ENCODE measurements at places on chromosomes 3 and 15. TPM values are rescaled to one million over a fixed set of nuclear protein-coding genes. Genes with fewer than 3 reads are reported as not detected.

DNA sequence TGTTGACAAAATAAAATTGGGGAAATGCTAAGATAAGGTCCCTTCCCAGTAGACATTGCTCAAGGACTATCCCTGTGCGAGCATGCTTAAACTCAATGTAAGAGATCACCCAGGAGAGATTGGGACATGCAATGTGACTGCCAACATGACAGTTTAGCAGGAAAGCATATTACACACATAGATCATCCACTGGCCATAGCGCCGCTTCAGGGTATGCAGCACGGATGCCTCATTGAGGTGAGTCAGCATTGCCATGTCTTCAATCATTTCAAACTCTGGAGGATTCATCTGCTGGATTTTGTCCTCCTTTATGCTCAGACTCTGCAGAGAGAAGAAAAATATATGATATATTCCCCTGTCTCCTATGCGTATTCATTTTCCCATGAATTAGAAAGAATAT is 8.9 kb downstream of the MYH15 start:
- no peak for DNase-seq

DNA sequence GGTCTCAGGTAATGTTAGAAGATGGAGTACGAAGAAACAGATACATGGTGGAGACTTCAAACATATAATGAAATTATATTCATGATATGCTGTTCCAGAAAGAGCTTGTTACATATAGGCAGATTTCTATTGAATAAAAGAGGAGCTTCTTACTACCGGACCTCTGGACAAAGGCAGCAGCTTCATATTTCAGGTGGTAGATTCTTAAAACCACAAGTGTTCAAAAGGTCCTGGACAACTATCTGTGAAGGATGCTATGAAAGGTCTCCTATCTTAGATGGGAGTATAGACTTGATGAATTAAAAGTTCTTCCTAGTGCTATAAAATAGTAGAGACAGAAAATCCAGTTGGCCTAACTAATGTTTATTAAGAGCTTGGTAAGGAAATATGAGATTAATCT is 43.2 kb downstream of the MYLK start:
- no peak for DNase-seq

DNA sequence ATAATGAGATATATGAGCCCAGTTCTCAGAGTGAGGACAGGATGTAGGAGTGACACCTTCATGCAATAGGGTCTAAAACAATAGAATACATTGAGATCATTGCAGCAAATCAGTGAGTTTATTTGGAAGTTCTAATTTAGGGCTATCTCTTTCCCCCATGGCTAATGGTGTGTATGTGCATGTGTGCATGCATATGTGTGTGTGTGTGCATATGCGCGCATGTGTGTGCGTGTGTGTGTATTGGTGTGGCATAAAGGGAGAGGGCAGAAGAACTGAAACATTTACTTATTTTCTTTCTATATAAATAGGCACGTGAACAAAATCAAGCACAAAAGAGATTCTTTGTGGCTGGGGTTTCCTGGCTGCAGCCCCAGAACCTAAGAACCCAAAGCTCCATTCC is 115.7 kb upstream of the VEPH1 start:
- no peak for DNase-seq

Gene RETNLB
- not detected for total RNA-seq

DNA sequence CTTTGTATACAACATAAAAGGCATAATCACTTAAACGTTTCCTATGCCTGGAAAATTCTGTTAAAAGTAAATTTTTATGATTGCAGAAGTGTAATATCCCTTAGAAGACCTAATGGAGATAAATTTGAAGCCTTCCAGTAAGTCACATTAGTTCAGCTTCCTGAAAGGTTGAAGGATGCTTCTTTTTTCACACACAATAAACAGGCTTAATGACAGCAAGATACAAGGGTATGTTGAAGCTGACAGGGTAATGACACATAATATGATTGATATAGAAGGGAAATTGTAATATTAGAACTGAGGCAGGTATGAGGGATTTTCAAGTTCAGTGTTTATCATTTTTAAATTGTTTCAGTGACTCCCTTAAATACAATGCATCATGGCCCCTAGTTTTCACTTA is 161.8 kb upstream of the NAALADL2 start:
- no peak for DNase-seq

Gene ARHGEF26
- 10.0 TPM for total RNA-seq

GRCh38 chr15:42182961-42183360 is 25.1 kb downstream of the VPS39 start:
- DNase-seq = no peak

DNA sequence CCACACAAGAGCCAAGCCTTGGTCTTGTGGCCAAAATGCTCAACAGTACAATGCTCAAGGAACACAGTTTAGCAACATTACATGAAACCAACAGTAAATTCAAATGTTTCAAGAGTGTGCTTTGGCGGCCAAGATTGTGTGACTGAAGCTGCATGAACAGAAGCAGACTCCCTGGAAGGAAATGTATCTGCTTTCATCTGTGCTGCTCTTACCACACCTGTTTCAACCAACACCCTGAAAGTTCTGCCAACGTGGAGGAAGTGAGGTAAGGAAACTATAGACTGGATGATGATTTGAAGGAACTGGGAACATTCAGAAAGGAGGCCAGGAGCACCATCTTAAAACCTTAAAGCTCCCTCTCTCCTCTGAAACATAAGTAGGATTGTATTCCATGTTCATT is 55.7 kb downstream of the MB21D2 start:
- DNase-seq = no peak

Gene MRPL46
- total RNA-seq = 25.7 TPM

Gene CEP19
- 3.4 TPM for total RNA-seq

DNA sequence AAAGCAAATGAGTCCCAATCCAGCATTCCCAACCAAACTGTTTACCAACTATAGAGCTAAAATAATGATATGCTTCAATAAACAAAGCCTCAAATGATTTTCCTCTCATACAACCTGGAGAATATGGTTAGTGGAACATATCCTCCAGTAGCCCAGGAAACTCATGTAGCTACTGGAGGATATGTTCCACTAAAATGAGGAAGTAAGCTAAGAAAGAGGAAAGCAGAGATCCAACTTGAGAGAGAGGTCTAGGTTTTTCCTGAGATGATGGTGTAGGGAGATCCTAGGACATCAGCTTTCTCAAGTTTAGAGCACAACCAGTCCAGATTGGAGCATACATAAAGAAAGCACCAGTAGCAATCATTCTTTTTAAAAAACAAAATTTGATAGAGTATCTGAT is 44.6 kb upstream of the SLC4A7 start:
- no peak for DNase-seq

Gene BSN
- total RNA-seq = 0.23 TPM

GRCh38 chr3:166201476-166201875 is 364.3 kb upstream of the BCHE start:
- no peak for DNase-seq

DNA sequence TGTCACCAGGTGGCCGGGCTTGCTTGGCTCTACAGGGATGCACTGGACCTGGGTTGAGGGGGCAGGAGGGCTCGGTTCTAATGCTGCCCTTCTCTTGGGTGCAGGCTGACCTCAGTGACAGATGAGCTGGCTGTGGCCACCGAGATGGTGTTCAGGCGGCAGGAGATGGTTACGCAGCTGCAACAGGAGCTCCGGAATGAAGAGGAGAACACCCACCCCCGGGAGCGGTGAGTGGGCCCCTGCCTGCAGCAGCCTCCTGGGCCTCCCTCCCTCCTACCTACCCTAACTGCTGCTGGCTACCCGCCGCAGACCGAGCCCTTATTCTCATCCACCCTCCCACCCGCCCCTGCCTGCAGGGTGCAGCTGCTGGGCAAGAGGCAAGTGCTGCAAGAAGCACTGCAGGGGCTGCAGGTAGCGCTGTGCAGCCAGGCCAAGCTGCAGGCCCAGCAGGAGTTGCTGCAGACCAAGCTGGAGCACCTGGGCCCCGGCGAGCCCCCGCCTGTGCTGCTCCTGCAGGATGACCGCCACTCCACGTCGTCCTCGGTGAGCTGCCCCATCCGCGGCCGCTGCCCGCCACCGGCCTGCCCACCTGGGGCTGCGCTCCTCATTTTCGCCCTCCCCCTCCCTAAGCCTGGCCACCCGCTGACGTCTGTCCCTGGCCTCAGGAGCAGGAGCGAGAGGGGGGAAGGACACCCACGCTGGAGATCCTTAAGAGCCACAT is 5.6 kb downstream of the FES start:
- DNase-seq = no peak

- no peak for DNase-seq
Measured at GRCh38 chr15:39629371-39629770, 48.5 kb downstream of the THBS1 start.

Gene CDHR4
- 2.0 TPM for total RNA-seq

DNA sequence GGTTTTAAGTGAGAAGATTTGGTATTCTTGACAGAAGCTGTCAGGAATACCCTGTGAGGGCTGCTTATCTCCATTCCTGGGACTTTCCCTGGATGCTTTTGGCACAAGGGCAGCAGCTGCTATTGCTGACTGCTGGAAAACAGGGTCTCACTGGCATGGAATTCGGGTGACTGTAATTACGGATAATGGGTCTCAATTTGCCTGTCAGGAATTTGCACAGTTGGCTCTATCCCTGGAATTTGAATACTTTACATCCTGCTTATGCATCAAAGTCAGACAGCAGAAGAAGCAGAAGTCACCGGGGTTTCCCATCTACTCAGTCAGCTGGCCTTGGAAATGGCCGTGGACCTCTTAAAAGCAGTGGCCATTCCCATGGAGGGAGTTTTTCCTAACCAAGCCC is 25.9 kb upstream of the AKAP13 start:
- DNase-seq = no peak

GRCh38 chr15:69170597-69170996 is 10.2 kb downstream of the GLCE start:
- DNase-seq = no peak

- DNase-seq = no peak
Measured at GRCh38 chr3:173970281-173970680, 572.7 kb downstream of the NLGN1 start.

Gene B3GNT5
- total RNA-seq = 33.6 TPM

All from PC-9 (cell line).